ENCODE measurements at places on chromosomes 2 and 18.

- DNase-seq, result no peak
These were observed 7.2 kb downstream of the SLC30A3 start for GRCh38 chr2:27255660-27256059.

DNA sequence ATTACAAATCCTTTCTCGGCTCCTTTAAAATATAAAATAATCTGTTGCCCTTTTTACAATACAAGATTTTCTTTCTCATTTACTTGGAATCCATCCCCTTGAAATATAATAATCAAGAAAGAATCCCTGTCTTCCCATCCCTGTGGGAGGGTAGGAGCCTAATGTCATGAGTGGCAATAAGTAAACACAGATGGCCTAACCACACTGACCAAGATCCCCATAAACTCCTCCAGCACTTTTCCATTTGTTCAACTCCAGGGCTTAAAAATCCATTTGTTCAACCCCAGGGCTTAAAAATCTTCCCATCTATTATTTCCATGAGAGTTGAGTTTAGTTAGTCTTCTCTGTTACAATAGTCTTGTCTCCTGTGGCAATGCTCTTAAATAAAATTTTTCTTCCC is 297.6 kb downstream of the CDH7 start:
- no peak for DNase-seq

DNA sequence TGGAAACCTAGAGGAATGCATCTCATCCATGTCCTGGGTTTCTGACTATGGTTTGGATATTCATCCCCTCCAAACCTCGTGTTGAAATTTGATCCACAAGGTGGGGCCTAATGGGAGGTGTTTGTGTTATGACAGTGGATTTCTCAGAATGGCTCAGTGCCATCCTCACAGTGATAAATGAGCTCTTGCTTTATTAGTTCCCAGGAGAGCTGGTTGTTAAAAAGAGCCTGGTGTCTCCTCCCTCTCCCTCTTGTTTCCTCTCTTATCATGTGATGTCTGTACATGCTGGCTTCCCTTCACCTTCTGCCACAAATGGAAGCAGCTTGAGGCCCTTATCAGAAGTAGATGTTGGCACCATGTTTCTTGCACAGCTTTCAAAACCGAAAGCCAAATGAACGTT is 424.3 kb downstream of the DCC start:
- no peak for DNase-seq

- peak; percentile 42 for DNase-seq
These were observed 22.8 kb upstream of the SCN7A start for GRCh38 chr2:166516712-166517303.

GRCh38 chr2:79585701-79586433 is 73.0 kb downstream of the CTNNA2 start:
- DNase-seq, result no peak

GRCh38 chr18:50189160-50189559 is 5.8 kb downstream of the MYO5B start:
- no peak for DNase-seq

- no peak for DNase-seq
These were observed 16.3 kb downstream of the PLEKHB2 start for GRCh38 chr2:131121464-131121863.

DNA sequence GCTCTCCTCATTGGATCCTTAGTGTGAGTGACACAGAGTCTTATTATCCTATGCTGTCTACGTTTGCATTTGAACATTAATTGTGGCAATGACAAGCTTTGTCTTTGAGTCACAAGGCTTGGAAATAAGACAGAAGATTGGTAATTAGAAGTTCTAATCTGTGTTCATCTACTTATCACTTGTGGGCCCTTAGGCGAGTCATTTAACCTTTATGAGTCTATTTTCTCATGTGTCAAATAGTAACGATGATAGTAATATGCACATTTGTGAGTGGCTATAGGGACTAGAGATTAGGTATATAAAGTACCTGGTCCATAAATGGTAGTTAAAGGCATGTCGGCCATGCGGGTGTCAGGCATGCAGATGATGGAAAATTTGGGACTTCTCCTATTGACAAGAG is 105.6 kb upstream of the NABP1 start:
- DNase-seq, result no peak

DNA sequence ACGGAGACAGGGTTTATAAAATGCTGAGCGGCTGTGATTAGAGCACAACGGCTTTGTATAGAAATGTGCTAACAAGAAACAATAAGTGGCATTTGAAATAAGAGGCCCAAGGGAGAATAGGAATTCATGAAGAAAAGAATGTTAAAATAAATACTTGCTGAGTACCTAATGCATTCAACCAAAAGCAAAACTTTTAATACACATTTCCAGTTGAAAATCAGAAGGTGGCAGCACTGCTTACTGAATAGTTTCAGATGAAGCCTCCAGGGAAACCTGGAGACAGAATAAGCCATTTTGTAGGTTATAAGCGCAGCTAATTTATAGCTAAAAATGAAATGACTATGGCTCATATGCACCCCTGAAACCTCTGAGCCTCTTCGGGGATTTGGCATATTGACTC is 286.6 kb downstream of the DPP10 start:
- peak; percentile 65 for DNase-seq

- DNase-seq, result no peak
These were observed 93.7 kb downstream of the LOXHD1 start for GRCh38 chr18:46563317-46563716.

All from pons (tissue), 1 donor.